ENCODE measurements at places on chromosomes 4 and X.

GRCh38 chrX:8743126-8743732, 11.3 kb upstream of the ANOS1 start:
- peak; percentile 43 for DNase-seq

GRCh38 chrX:107205770-107206696, at the start of the genes DNAAF6 and NUP62CL:
Gene DNAAF6 (plus strand): TSS chrX:107206611. CDS start chrX:107212876, 6,265 bp downstream.
Gene NUP62CL (minus strand): TSS chrX:107206433. CDS start chrX:107175146, 31,287 bp downstream.
- DNase-seq, result peak; percentile 46

GRCh38 chr4:184424993-184425758, 49.2 kb downstream of the IRF2 start:
- no peak for DNase-seq

GRCh38 chr4:76028350-76028765, 5.1 kb upstream of the CXCL10 start:
- no peak for DNase-seq

DNA sequence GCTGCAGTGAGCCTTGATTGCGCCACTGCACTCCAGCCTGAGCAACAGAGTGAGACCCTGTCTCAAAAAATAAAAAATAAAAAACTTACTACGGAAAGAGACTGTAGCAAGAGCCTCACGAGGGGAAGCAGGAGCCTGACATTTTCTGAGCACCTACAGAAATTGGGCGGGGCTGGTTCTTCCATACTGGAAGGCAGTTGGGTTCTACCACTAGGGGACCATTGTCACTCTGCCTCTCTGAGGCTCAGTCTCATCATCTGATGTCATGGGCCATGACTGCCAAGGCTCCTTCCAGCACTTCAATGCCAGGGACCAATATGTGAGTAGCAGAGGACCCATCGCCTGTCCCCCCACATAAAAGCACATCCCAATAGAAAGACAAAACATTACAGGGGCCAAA, 8.2 kb downstream of the SH3KBP1 start:
- no peak for DNase-seq

- no peak for DNase-seq
These were observed 19.7 kb downstream of the SLAIN2 start for GRCh38 chr4:48361012-48361400.

- no peak for DNase-seq
These were observed 552 bp downstream of the NKRF start for GRCh38 chrX:119605464-119606279.

- DNase-seq, result no peak
These were observed 1.1 kb upstream of the SLC10A7 start for GRCh38 chr4:146522869-146523205.

DNA sequence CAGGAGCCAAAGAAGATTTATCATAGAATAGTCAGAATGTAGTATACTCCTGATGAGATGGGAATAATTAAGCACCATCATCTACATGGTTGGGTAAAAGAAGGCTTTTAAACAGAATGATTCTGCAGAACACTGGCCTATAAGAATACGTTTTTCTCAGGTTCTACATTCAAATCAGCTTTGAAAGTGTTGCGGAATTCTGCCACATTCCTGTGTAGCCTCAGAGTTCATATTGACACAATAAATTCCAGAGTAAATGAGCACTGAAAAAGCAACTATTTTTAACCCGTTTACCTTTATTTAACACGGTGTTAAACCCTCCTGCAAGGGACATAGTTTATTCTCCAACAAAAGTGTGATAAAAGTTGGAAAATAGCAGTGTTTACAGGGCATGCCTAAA, 950.2 kb upstream of the SLIT2 start:
- no peak for DNase-seq

GRCh38 chrX:148914783-148915182, 414.4 kb downstream of the AFF2 start:
- no peak for DNase-seq

DNA sequence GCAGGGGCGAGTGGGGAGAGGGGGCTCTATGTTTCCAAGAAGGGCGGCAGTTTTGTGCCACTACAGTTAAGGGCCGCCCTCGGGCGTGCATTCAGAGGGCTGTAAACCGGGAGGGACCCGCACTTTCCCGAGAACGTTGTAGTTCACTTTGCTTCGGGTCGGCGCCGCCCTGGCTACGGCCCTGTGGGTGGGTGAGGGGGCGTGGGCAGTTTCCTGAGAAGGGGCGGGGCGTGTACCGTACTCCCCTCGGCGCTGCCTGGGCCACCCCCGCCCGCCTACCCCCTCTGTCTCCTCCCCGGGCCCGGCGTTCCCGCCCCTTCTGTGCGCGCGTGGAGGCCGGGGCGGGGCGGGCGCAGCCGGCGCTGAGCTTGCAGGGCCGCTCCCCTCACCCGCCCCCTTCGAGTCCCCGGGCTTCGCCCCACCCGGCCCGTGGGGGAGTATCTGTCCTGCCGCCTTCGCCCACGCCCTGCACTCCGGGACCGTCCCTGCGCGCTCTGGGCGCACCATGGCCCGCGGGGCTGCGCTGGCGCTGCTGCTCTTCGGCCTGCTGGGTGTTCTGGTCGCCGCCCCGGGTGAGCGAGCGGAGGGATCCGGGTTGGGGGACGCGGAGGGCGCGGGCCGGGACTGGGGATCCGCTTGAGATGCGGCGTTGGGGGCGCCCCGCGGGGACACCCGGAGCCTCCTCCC, at the start of gene CD99:
Gene CD99 (plus strand): TSS at position 440 of the 687 bp plus-strand sequence. CDS start 66 bp downstream, at position 506.
- peak; percentile 87 for DNase-seq

- no peak for DNase-seq
These were observed 130.6 kb downstream of the FRYL start for GRCh38 chr4:48649505-48649904.

- no peak for DNase-seq
These were observed 66.9 kb upstream of the WDR17 start for GRCh38 chr4:175998782-175999181.

DNA sequence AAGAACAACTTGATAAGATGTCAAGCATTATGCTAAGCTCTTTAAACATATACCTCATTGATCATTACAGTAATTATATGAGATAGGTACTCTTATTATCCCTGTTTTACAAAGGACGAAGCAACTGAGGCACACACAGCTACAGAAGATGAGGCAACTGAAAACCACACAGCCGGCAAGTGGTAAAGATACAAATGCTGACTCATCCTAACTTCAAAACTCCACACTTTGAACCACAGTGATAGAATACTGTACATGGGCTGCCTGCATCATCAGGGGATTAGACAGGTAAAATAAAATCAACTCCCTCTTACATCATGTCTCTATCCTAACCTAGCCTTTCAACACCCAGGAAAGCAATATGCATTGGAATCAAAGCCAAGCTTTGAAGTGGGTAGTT, 47.8 kb downstream of the LHFPL1 start:
- no peak for DNase-seq

DNA sequence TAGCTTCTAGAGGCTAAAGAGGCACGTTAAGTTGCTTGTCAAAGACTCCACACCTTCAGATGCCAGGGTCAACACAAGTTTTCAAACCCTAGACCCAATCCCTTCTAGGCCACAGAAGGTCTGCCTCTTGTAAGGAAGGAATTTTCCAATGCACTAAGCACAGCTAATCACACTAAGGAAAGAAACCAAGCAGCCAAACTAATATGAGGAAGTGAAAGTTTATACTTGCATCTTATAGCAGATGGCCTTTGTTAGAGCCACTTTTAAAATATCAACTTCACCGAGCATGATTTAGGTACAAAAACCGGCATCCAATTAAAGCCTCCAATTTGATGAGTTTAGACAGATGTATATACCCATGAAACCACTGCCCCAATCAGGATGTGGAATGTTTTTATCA, 9.9 kb downstream of the FHL1 start:
- no peak for DNase-seq

- DNase-seq, result no peak
These were observed 69.5 kb downstream of the IL15 start for GRCh38 chr4:141705747-141706377.

DNA sequence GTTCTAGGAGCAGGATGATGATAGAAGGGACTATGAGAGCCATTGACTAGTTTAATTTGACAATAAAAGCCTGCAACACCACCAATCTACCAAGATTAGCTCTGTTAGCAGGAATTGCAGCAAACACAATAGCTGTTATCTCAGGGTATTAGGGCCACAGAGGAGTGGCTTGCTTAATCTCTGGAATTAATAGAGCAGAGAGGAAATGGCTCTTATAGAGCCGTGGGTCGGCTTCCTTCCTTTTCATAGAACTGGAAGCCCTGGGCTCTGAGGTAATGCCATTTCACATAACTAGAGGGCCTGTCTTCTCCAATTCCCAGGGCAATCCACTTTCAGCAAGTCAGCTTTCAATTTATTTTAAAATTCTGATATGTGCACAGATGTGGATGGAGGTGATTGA, 83.0 kb downstream of the MAMLD1 start:
- DNase-seq, result no peak

DNA sequence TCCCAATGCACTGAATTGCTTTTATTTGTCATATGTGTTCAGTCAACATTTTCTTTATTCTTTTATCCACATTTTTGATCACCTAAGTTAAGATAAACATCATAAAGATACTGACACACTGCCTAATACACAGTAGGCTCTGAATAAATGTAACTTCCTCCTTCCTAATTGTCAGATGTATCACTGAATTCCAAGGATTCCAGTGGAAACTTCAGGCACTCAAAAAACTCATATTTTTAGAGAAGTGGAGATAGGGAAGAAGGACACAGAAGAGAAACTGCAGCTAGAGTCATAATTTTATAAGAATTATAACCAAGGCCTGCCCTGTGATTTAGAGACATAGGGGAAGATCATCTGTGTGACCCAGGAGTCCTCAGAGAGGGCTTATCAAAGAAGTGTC, 753.3 kb downstream of the ADGRL3 start:
- no peak for DNase-seq

DNA sequence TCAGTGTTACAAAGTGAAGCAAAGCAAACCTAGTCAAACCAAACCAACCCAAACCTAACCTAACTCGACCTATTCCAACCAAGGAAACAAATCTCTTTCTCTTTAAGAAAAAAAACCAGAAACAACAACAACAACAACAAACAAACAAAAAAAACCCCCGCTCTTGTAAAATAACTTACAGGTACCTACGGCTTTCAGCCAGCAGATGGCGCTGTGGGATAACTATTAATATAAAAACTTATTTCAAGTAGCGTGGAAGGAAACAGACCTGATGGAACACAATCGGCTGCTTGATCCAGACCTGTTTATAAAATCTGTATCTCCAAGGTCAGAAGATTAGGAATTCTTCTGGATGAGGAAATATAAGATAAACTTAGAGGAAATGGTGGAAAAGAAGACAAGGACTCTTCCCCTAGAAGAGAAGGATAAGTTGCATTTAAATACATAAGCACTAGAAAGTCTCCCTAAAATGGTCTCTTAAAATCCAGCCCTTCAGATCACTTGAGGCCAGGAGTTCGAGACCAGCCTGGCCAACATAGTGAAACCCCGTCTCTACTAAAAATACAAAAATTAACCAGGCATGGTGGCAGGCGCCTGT, 34.4 kb upstream of the CDKL5 start:
- DNase-seq, result peak; percentile 59

- no peak for DNase-seq
These were observed 174.2 kb upstream of the JADE1 start for GRCh38 chr4:128635141-128635954.

DNA sequence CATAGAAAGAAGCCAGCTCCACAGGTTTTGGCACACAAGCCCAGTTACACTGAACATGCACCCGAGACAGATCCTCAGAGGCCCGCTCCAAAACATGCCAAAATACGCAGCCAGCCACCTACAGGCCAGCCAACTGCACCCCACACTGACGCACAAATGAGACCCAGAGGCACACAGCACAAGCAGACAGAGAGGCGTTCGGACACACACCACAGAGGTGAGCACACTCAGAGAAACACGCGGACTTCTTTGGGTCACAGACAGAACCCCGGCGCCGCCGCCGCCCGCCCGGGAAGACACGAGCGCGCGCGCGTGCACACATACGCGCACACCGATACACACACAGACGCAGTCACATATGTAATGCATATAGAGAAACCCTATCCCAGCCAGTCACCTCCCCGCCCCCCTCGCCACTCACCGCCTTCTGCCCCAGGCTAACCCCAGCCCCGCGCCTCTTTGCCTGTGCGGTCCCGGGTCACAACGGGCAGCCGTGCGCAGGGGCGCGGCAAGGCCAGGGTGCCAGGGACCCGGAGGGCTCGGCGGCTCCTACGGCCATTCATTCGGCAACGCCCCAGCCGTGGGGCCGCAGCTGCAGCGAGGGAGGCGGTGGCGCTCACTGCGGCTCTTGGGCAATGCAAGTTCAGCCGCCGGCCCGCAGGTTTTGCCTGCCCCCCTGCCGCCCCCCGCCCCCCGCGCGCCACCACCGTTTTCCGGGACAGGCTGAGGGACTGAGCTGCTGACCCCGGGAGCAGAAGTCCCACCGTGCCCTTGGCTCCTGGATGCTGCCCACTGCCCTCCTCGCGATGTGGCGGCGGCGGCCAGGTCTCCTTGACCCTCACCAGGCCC, 553 bp downstream of the SEPTIN6 start:
- DNase-seq, result peak; percentile 44

GRCh38 chr4:158781963-158782362, 13.1 kb downstream of the FNIP2 start:
- DNase-seq, result no peak

GRCh38 chr4:178081896-178082295, 639.7 kb upstream of the AGA start:
- DNase-seq, result no peak

DNA sequence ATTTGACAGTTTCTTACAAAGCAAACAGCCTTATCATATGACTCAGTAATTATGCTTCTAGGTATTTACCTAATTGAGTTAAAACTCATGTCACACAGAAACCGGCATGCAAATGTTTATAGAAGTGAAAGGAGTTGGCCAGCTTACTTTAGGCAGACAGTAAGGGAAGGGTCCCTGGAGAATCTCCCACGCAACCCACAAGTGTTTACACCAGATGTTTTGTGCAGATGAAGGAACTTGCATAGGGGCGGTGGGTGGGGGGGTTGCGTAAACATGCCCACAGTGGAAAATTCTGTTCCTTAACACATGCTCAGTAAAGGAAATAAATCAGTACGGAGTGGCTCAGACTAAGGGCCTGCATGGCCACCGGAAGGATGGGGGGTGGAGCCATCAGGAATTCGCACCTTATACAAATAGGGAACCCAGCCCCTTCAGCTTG, 330.5 kb upstream of the AADAT start:
- DNase-seq, result no peak

DNA sequence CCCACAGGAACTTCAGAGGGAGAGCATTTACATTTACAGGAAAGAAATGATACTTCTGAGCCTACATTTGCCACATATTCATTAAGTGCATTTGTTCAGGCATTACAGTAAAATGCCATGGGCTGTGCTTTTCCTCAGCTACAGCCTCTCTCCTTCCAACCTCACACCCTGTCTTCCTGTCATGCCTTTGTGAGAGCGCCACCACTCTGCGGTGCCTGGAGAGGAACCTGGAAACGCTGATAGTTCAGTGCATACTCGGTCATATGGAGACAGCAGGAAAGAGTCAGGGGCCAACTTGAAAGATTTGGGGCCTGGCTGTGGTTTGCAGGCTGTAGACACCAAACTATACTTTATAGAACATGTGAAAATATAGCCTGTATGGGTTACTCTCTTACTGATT, 40.5 kb downstream of the NFKB1 start:
- no peak for DNase-seq

GRCh38 chrX:72326605-72327300, 21.0 kb upstream of the CITED1 start:
- DNase-seq, result no peak

Measured in effector memory CD8-positive, alpha-beta T cell (primary cell).